NCI-H2081 (cell line): ENCODE measurements at places on chromosomes 2 and 18.
A peak's percentile ranks its signal among the peaks of the same experiment; 100 is the strongest.

DNA sequence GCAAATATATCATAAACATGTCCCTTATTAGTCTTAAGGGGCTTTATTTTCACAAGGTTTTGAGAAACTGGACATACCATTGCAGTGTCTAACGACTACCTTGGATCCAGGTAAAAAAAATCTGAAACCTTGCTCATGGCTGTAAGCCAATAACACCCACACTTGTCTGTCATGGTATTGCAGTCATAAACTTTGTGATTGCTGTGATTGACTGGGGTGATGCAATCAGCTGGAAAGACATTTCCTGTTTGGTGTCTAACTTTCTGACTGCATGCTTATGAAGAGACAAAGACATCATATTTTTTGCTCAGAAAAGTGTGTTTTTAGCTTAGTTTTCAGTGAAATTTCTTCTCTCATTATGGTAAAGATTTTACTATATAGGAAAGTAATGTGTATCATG lies 635.0 kb downstream of the TSN start:
- DNase-seq, result no peak

DNA sequence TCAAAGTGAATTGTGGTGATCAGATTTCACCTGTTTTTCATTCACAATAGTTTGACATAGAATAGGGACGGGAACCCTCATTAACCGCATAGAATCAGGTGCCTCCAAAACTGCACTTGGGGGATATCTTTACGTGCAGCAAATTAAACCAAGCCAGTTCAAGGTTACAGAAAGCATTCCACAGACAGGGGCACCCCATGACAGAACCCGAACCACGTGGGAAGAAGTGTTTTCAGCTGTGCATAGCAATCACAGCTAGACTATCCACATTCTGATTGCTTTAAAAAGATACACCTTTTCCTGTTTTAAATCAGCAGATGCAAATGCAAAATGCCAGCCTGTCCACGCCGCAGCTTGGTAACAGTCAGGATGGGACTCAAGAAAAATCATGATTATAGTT lies 205.8 kb downstream of the ANAPC1 start:
- DNase-seq, result no peak

GRCh38 chr2:23617167-23617810 lies 232.3 kb downstream of the KLHL29 start:
- peak; percentile 28 for DNase-seq

DNA sequence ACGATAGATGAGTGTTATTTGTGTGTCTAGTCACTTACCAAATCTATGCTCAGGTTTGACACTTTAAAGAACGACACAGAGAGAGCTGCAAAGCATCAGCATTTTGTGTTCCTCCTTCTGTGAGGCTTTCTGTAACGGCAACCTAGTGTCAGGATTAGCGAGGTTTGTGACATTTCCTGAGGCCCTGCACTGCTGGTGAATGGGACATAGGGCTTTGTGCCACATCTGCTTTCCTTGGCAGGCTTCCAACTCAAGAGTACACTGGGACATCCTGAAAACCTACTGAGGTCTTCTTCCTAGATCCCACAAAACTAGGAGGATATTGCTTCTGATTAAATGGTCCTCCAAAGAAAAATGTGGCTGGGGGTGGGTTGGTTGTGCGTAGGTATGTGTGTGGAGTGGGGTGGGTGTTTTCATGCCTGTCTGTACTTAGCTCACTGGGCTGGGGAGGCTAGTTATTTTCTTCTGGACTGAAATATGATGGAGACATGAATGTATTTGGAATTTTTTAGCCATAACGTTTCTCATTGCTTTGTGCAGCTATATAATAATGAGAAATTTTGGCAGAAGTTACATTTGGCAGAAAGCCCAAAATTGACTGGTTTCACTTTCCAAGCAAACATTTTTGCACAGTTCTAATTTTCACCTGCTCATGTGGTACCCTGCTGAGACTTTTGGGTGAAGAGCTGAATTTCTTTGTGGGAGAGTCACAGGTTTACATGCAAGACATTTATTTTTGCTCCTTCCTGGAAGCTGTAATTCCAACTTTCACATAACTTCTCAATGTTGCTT lies 308.4 kb downstream of the XIRP2 start:
- peak; percentile 29 for DNase-seq

DNA sequence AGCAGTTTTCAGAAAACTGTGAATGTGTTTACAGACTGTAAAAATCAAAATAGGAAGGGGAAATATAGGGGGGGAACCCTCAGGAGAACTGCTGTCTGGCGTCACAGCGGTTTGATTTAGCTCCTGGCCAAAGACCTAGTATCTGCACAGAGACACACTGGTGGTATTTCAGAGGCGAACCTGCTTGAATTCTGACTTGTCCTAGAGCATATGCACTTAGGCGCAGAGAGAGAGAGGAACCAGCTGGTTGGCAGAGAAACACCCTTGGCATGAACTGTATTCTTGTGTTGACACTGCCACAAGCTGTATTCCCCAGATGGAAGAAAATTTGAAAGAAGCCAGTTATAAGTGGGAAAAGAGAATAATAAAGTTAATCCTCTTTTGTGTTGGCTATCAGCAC lies 506.5 kb upstream of the NRP2 start:
- no peak for DNase-seq

GRCh38 chr2:228768818-228769217 lies 502.3 kb downstream of the PID1 start:
- no peak for DNase-seq

GRCh38 chr2:12488352-12489318 lies 228.1 kb upstream of the TRIB2 start:
- no peak for DNase-seq

DNA sequence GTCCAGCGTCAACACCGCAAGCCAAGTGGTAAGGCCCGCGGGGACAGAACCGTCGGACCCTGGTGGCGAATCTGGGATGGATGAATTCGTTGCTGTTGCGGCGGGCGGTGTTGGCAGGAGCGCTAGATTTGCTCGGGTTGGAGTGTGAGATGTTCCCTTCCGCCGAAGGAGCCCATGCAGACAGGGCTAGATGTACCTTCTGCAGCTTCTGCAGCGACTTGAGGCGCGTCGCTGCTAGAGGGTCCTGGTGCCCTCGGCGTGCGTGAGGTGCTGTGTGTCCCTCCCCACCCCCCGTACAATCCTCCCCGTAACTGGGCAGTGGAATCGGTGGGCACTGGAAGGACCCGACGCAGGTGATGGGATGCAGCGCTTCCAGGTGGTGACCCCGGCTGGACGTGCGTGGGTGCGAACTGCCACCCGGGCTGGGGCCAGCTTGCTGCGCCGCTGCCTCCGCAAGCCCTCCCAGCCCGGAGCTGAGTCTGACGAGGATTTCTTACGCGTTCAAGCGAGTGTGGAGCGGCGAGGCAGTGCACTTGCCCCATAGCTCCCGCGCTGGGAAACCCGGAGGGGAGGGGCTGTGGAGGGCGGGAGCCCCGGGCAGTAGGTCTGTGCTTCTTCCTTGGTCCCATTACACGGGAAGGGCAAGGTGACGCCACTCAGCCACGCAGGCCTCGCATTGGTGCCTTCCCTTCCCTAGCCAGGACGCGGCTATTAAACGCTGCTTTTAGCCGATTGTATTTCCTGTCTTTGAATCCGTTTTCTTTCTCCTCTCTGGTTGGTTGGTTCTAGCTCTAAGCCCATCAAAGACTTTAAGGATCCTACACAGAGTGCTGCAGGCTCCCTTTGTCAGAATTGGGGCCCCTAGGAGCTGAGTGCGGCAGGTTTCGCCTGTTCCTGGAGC lies 34.2 kb downstream of the CHRNA1 start:
- DNase-seq, result no peak

DNA sequence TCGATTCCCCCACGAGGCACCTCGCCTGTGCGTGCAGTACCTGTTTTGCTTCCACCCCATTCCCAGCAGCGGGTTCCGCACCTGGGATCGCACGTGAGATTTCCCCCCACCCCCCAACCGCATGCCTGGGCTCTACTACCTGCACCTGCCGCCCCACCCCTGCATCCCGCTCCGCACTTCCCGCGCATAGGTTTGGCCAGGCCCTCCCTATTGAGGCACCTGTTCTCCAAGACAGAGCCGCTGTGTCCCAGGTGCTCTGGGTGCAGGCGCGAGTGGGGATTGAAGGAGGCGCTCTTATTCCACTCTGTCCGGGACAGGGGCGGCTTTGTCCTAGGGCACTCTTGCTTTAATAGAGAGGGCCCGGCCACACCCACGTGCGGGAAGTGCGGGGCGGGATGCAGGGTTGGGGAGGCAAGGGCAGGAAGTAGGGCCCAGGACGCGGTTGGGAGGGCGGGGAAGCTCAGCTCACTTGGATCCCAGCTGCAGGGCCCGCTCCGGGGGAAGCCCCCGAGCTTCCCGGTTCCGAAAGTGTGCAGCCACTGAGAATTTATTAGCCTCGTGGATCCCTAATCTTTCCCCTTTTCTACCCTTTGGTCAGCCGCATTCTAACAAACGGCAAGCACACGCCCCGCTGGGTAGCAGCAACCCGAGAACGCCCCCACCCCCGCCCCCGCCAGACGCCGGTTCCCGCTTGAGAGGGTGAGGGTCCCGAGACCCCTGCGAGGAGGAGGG lies 670 bp upstream of the MOCOS start:
- DNase-seq, result no peak
